ENCODE measurements at places on chromosomes 16 and 17. TPM values are rescaled to one million over a fixed set of nuclear protein-coding genes. Genes with fewer than 3 reads are reported as not detected.

GRCh38 chr16:49566432-49566831 lies 192.8 kb downstream of the C16orf78 start:
- no peak for DNase-seq

The TSPAN10 gene
- total RNA-seq, result 6.8 TPM

- no peak for DNase-seq
These were observed 6.7 kb downstream of the ALOX12B start for GRCh38 chr17:8080799-8081219.

The HSPB9 gene
- total RNA-seq, result not detected

DNA sequence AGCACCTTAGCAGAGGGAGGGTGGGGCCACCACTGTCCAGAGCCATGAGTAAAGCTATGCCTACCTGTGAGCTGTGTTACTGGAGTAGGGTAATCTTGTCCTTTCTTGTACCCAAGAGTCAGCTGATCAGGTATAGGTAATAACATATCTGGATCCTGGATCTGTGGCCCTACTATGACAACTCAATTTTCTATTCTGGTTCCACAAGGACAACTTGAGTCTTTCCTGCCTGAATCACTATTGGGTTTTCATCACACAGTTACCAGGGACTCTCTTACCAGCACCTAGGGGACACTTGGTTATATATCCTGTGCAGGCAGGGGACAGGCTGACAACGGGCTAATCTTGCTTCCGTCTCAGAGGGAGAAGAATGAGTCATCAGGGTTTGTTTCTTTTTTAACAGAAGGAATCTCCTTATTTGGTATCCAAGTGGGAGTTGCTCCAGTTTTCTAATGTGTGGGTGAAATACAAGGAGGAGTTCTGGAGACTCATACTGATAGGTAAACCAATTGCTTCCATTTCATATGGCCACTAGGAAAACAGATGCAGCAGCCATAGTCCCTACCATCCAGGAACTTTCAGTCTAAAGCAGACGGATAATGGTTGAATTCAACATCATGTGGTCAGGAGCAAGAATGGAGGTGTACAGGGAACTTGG lies 6.8 kb downstream of the ZNF267 start:
- peak; percentile 94 for DNase-seq

The ENPP7 gene
- total RNA-seq, result not detected

DNA sequence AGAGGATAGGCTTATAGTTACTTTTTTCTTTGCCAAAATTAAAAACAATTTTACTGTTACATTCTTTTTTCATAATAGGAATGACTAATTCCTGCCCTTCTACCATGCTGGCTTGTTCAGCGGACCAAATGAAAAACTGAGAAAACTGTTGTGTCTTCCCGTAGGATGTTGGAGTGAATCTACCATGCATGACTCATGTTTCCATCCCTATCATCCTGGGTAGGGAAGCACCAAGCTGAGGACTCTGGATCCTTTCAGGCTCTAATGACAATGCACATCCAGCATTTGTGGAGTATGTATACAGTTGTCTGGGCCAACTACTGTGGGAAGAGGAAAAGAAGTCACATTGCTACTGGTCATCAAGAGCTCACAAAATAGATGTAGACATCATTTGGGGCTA lies 41.1 kb upstream of the DHX8 start:
- DNase-seq, result no peak

DNA sequence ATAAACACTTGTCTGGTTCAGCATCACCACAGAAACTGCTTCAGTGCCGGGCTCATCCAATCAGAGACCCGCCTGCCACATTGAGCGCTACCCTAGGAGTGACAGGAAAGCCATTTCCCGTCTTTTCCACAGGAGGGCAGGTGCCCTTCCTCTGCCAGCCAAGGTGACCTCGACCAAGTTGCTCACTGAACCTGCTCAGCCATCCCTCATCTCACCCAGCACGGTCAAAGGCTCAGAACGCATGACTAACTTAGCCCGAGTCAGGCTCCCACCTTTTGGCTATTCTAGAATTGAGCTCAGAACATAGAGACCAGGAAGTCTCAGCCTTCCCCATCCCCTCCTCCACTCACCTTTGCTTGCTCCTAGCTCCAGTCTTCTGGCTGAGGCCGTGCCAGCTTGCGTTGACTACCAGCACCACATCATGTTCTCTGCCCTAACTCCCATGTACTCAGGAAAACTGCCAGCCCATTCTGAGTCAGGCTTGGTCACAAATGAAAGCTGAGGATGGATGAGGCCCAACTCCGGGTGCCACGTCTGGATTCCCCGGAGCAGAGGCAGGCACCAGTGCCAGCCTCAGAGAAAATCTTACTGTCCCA lies 15.6 kb downstream of the MRPS23 start:
- peak; percentile 64 for DNase-seq

DNA sequence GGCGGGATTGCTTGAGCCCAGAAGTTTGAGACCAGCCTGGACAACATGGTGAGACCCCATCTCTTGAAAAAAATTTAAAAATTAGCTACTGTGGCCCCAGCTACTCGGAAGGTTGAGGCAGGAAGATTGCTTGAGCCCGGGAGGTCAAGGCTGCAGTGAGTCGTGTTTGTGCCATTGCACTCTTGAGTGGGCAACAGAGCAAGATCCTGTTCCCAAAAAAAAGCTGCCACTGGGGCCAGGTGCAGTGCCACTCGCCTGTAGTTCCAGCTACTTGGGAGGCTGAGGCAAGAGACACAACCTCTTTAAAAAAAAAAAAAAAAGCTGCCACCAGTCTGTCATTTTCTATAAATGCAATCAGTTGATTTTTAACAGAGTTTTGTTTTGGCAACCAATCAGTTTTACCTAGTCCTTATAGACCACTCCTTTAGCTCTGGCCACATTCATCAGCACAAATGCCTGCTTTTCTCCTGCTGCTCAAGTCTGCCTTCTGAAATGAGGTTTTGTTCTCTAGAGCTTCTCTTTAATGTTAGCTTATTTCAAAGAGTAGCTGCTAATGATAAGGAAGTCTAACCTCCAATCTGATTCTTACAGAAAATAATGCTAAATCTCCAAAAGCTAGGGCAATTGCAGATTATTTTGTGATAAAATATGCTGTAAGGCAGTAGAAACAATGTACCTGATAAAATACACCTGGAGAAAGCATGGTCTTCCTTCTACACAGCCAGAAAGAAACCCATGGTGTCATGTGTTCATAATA lies 64.8 kb downstream of the TUBD1 start:
- no peak for DNase-seq

- DNase-seq, result no peak
These were observed 17.4 kb upstream of the ZFPM1 start for GRCh38 chr16:88435437-88436355.

GRCh38 chr17:82216301-82217119 lies 3.9 kb upstream of the CCDC57 start:
- peak; percentile 95 for DNase-seq
